NCI-H2171 (cell line): ENCODE measurements at places on chromosomes 13 and 19.

- DNase-seq: no peak
Observed at GRCh38 chr13:20342311-20342710, 110.2 kb upstream of the GJB6 start.

DNA sequence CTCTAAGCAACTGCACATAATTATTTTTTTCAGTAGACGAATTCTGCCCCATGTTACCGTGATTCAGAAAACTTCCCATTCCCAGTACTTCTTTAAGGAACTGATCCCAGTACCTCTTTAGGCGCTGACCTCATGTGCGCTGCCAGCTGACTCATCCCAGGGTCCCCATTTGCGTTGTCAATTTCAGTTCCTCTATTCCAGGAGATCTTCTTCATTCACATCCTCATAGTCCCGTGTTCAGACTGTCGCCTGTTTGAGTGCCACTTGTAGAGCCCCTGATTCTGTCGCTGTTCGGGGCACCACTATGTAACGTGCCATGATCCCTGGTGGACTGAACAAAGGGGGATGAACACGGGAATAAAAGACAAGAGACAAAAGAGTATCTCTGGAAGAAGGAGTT is 16.4 kb downstream of the FPR3 start:
- no peak for DNase-seq

- peak; percentile 92 for DNase-seq
Observed at GRCh38 chr19:984165-984967, at the start of gene WDR18. WDR18 (plus strand) TSS chr19:984345; CDS start chr19:984354, 9 bp downstream.

DNA sequence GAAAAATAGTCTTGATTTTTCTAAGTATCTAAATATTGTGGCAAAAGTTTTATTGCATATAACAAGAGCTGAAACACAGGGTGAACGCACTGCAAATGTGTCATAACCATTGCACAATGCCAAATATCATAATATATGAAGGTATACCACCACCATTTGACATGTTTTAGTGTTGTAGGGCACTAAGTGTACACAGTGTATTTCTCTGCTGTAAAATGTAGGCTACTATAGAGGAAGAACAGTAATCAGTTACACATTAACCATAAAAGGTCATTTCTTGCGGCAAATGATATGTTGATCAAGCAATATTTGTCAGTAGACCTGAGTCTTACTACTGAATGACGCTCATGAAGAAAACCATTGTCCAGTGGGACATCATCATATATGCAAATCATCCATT is 18.3 kb upstream of the KLF5 start:
- DNase-seq: no peak

GRCh38 chr19:289651-290371 is 1.4 kb downstream of the PLPP2 start:
- peak; percentile 26 for DNase-seq
